HL-60 (cell line): ENCODE measurements at places on chromosomes 5 and 9.

DNA sequence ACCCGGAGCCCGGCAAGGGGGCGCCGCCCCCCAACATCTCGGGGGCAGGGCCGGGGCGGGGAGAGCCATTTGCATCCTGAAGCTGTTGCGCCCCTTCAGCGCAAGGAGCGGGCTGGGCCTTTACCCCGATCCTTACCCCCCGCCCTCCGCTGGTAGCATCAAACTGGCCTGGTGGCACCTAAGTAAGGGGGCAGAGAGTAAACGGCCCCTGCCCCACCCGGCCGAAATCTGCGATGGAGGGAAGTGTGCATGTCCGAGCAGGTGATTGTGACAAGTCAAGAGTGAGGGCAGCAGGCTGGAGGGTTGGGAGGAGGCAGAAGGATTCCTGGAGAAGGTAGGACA, 101.2 kb downstream of the ESM1 start:
- no peak for DNase-seq

DNA sequence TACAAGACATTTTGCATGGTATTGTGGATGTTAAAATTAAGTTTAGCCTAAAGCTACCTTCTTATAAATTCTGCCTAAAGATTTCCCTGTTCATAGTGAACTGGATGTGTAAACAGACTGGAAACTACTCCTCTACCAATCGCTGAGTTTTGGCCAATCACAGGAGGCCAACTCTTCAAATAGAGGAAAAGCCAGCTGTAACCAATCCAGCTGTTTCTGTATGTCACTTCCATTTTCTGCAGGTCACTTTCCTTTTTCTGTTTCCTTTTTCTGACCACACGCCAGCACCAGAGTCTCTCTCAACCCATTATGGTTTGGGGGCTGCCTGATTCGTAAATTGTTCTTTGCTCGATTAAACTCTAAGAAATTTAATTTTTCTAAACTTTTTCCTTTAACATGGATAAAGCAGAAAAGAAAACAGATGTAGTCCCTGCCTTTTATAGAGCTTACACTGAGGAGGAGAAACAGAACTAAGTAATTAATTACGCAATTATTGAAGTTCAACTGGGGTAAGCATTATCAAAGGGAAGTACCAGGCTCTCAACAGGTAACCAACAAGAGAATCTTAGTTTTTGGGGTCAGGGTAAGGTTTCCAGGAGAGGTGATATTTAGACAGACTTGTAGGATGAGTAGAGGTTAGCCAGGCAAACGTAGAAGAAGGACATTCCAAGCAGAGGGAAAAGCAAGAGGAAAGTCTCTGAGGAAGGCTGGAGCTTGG, 27.7 kb downstream of the RANBP3L start:
- peak; percentile 69 for DNase-seq

DNA sequence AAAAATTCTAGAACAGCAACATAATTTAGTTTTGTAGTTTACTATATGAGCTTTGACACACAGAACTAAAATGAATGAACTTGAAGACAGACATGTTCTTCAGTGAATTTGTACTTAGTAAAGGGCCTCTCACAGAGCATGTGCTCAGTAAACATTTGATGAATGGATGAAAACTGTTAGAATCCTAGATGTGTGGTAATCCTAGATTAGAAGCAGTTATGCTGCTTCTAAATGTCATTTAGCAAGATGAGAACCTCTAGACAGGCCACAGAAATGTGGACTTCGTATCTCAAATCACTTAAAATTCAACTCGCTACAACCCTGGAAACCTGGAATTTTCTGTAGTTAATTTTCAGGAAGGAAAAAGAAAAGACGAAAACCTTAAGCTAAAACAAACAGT, 8.5 kb downstream of the GOLPH3 start:
- no peak for DNase-seq

- DNase-seq, result no peak
Measured at GRCh38 chr9:70003901-70004714, 39.5 kb upstream of the MAMDC2 start.

GRCh38 chr5:125607018-125607417, 816.2 kb upstream of the GRAMD2B start:
- DNase-seq, result no peak

- peak; percentile 63 for DNase-seq
Measured at GRCh38 chr5:157743163-157744050, at the start of gene LSM11. Gene LSM11, plus strand, starts transcription at chr5:157743712. Its CDS starts 39 bp downstream, at chr5:157743751.

DNA sequence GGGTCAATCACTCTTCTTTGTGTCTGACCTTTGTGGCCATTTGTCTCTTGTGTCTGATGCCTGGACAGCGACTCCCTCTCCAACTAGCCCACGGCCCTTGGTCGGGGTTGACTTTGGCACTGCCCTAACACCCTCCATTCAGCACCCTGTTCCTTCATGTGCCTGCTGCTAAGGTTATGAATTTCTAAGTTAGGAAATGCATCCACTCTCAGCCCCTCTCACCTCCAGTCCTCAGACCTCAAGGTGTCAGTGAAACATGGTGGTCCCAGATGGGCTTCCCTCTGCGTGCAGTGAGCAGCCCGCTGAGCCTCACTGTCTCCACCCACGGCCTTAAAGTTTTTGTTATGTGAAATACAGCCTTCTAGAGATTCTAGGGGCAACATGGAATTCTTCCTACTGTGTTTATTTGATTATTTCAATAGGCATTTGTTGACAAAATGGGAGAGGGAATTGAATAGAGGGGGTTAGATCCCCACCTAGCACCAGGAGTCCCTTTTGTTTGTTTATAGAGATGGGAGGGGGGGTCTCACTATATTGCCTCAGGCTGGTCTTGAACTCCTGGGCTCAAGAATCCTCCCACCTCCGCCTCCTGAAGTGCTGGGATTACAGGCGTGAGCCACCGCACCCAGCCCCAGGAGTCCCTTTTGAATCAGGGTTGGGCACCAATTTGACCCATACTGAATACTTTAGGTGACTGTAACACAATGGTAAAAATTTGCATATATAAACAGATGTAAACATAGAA, 1.6 kb upstream of the GLIPR2 start:
- no peak for DNase-seq
